Left ventricle myocardium inferior (tissue), 1 donor: ENCODE measurements at places on chromosomes 11 and 22.

- no peak for DNase-seq
Observed at GRCh38 chr11:42170601-42171000, 711.1 kb upstream of the LRRC4C start.

- no peak for DNase-seq
Observed at GRCh38 chr11:59559886-59560285, 48.5 kb downstream of the OR4D9 start.

- no peak for DNase-seq
Observed at GRCh38 chr22:22215659-22216449, 28.7 kb upstream of the VPREB1 start.

- DNase-seq = no peak
Observed at GRCh38 chr11:125155100-125155444, 9.5 kb upstream of the PKNOX2 start.

DNA sequence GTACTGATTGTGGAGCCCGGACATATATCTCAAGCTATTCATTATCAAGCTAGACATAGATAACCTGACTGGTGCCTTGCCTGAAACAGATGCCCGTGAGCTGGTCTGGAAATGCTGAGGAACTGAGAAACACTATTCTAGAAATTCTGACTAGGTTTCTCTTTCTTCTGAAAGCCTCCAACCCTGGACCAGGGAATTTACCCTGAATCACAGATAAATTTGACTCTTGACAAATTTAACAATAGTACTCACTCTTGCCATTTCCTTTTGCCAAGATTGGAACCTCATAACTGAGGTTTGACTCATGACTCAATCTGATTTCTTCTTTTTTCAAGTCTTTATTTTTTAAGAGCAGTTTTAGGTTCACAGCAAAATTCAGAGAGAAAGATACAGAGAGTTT is 189.6 kb upstream of the SYN3 start:
- DNase-seq = no peak

DNA sequence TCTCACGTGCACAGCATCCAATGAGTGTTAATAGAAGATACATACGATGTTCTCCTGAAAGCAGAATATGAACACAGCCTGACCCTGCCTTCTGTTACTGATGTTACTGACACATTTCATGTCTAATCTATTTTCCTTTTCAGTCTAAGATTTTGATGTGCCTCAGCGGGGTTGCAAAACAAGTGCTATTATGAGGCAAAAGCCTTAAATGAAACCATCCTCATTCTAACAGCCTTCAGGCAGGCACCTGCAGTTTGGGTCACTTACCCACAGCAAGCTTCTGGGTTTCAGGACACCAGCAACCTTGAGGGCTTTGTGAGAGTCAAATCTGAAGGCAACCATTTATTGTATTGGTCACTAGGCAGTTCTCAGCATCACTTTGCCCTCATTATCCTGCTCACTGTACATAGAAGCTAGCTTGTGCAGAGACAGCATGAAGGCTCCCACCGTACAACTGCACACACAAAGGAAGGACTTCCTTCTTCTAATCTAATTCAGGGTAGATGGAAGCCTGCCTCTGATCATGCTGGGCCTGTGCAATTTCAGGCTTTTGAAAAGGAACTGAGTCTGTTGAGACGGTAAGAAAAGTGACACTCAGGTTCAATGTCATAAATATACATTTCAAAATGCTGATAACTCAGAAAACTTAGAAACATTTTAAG is 183.2 kb upstream of the PITPNB start:
- no peak for DNase-seq

DNA sequence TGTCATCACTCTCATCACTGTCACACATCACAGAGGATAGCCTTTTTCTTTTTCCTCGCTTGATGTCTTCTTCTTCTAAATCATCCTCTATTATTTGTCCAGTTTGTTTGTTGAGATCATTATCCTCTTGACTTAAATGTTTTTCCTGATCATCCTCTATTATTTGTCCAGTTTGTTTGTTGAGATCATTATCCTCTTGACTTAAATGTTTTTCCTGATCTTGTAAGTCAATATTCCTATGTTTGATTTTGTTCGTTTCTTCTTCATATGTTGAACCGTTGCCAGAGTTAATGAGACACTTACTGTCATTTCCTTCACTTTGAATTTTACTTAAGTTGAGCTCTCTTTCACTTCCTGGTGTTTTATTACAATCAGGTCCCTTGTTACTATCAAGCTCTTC is 5.6 kb downstream of the CCDC82 start:
- no peak for DNase-seq

GRCh38 chr11:93238956-93239355 is 41.2 kb upstream of the SLC36A4 start:
- DNase-seq = no peak

DNA sequence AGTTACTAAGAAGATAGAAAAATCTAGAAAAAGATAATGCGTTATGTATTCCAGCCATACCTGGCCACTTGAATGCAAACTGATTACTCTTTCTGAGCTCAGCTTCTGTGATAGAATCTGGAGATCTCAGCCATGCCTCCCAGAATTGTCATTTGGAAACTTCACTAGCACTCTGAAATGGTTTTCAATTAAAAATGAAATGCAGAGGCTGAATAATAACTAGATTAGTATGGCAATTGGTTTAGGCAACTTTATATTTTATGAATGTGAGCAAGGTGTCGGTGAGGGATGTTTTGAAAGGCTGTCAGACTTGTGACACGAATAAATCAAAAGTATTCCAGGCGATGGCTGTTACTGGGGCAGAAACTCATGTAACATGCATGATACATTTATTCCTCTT is 128.8 kb upstream of the SORL1-AS1 start:
- no peak for DNase-seq

GRCh38 chr22:24088816-24089215 is 77.7 kb downstream of the CABIN1 start:
- DNase-seq = no peak

DNA sequence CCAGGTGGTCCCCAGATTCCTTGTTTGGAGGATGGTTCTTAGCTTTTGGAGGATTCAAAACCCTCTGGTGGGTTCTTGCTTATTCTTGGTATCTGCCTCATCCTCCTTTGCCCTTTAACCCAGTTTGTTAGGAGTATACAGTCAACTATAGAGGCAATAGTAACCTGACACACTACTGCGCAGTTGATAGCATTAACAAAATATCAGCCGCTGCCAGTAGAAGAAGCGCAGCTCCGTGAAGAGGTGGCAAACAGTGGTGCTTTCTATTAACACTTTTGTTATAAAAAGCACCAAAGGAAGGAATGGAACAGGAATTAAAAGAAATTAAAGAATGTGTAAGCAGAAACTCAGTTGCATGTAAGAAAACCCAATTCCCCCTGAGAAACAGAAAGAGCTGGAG is 29.3 kb downstream of the SLC22A25 start:
- DNase-seq = no peak

DNA sequence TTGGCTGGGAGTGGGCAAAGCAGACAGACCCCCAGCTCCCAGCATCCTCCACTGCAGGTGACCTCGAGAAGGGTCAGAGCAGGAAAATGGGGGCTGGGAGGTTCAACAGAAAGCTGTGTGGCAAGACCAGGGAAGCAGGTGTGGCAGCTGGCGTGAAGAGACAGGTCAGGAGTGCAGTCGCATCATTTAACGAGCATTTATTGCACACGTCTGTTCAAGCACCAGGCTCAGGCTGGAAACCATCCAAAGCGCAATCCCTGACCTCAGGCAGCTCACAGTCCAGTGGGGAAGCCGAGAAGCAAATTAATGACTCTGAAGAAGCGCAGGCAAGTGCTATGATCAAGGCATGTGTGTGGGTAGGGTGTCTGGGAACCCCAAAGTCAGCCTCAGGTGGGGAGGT is 7.4 kb downstream of the SLC25A45 start:
- DNase-seq = no peak

DNA sequence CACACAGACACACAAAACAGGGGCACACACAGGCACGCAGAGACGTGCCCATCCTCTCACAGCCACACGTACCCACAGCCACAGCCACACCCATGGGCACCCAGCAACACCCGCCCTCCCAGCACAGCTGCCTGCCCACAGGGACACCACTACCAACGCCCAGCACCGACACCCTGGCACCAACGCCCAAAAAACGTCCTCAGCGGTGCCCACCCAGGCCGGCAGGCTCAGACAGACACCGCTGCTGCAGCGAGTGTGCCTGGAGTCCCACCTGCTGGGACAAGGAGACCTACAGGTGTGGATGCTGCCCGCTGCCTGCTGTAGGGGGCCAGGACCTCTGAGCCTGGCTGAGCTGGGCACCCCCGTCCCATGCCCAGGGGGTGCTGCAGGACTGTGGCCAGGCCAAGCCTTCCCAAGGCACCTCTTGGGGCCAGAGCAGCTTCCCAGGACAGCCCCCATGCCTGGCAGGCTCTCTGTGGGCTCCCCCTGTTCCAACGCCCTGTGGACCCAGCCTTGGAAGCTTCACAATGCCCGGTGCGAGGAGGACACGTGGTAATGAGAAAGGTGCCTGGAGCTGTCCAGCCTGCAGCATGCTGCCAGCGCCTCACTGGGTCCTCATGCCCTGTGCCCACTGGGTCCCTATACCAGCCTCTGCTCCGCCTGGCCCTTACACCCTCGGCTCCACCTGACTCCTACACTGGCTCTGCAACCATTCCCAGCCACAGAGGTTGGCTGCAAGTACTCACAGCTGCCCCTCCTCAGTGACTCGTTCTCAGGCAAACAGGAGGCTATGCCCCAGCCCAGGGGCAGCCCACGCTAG is 45.8 kb upstream of the TH start:
- DNase-seq = no peak

GRCh38 chr11:37110385-37110784 is 512.3 kb upstream of the RAG2 start:
- DNase-seq = no peak

DNA sequence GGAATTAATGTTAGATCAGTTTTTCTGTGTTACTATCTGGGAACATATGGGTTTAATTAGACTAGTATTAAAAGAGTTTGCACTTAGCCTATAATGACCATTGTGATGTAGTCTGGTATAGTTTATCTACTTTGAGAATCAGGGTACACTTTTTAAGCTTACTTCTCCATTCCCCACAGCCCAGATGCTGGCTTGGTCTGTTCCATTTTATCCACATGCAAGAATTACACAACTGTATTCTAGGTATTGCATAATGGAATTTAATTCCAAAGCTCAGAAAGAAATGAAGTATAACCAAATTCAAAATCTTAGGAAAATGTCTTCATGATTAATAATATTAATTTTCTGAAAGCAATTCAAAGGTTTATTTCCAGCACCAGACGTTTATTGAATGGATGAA is 122.2 kb upstream of the PDGFD start:
- no peak for DNase-seq

DNA sequence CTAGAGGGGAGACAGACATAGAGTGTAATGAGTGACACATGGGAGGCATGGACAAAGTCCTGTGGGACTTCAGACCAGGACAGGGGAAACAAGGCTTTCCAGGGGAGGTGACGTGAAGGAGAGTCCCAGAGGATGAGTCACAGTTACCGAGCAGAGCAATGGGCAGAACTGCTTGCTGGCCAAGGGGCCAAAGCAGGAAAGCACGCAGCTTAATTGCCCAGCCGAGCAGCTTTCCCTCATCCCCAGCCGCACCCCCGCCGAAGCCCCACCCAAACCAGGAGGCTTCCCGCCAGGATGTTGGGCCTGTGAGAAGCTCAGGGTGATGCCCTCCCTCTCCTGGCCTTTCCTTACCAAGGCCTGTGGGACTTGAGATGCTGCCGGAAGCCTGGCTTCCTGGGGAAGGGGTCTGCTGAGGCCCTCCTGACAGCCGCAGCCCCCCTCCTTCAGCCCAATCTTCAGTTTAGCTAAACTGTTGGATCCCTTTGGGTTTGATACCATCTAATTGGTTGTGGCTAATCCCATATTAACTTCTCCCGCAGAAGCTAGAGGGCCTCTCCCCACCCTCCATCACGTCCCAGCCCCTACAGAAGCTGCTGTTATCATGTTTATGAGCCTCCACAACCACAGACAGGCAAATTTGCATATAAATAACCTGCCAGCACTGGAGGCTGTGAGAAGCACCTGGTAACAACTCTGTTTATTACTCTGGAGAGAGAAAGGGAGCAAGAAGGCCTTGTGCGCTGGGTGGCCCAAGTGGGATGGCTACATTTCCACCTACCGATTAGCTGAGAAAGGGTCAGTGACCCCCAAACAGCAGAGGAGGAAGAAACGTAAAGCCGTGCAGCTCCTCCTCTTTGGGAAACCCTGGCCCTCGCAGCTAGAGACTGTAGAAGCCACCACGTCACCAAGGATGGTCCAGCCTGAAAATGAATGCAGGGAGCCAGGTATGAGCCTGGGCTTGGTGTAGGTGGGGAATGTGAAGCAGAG is 80.0 kb downstream of the TRIM29 start:
- no peak for DNase-seq

GRCh38 chr11:83174008-83174407 is 17.1 kb downstream of the PCF11 start:
- DNase-seq = no peak

DNA sequence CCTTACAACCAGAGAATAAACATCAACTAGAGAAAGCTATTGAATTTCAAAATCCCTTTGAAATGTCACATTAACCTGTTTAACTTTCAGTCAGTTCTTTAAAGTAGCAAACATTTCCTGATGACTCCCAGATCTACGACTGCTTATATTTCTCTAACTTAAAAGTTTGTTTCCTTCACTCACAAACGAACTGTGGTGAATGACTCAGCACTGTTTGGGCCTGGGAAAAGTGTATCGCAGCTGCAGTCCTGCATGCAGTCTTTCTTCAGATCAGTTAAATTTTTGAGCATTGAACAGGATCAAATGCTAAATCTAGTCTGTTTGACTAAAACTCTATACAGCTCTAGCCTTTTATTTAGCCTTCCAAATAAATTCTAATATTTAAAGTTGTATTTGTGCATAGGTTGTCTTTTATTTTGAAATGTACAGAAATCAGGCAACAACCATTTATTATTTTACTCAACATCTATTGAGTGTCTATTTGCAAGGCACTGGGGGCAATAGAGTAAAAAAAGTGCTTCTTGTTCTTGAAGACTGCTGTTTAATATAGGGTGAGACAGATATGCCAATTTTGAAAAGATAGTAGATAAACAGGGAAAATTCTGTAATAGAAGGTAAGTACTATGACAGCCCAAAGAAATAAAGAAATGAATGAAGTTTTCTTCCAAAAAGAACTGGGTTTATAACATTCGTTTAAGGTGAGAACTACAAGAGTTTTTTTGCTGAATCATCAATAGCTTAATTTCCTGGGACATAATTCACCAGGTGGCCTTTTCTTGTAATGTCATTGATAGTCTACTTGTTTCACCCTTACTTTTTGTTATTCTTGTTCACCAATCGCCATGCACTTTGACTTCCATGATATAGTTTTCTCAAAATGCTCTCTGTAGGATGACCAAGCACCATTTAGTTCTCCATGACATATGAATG is 235.4 kb downstream of the METTL15 start:
- DNase-seq = no peak

- DNase-seq = no peak
Observed at GRCh38 chr11:68673306-68673945, 10.9 kb upstream of the GAL start.
